ENCODE measurements at places on chromosomes 3 and 15.

- peak; percentile 29 for DNase-seq
Observed at GRCh38 chr3:134799393-134799792, 4.3 kb downstream of the EPHB1 start.

GRCh38 chr15:62138124-62138523 is 27.0 kb downstream of the C2CD4B start:
- DNase-seq: peak; percentile 80

DNA sequence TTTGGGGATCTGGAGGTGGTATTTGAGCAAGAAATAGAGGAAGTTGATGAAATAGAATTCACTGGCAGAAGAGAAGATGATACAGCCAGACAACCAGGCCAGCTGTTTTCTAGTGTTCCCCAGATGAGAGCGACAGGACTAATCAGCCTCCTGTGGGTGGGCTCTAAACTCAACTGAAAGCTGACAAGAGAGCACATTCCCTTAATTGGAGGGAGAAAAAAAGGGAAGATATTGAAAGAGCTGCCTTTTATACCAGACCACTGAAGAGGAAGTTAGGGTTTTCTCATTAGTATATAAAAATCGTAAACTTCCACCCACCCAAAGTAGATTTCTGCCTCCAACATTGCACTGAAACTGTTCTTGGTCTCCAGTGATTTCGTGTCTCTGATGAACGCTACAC is 6.5 kb upstream of the TM4SF19 start:
- DNase-seq: no peak

DNA sequence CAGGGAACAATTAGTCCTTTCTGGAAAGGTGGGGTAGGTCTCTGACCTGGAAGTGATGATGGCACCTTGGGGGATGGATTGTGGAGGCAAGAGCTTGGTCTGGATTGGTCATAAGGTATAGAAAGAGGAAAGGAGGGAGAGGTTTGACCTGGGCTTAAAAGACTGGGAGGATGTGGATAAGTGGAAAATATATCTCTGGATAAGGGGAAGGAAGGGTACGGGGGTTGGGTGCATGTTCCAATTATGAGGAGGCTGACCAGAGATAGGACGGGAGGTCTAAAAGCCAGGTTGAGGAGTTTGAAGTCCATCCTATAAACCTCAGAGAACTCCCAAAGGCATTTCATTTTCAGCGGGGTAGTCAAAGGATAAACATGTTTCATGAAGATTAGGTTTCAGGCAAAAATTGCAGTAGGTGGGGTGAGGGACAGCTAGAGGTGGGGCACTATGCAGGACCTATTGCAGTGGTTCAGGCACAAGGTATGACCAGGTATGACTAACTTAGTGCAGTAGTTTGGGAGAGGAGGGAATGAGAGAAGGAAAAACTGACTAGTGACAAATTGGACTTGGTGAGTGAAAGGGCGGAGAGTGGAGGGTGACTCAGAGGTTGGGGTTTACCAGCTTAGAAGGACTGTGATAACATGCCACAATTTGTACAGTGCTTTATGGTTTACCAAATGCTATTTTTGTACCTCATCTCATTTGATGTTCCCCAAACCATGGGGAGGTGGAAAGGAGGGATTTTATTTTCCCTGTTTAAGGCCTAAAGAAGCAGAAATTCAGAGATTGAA is 10.7 kb downstream of the PDE8A start:
- DNase-seq: peak; percentile 68

GRCh38 chr3:34152656-34153055 is 354.2 kb downstream of the PDCD6IP start:
- no peak for DNase-seq

DNA sequence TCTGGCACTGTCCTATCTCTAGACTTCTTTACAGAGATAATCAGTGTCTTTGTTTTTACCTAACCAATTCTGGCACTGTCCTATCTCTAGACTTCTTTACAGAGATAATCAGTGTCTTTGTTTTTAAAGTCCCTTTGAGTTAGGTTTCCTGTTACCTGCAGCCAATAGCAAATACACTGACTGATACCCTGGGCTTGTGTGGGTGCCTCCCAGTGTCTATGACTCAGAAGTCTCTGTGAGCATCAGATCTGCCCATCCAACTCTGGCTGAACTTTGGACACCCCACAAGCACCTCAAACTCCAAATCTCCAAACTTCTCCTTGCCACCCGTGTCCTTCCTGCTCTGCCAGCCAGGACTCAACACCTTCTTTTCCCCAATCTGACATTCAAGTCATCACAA is 30.4 kb downstream of the SLC41A3 start:
- DNase-seq: no peak

DNA sequence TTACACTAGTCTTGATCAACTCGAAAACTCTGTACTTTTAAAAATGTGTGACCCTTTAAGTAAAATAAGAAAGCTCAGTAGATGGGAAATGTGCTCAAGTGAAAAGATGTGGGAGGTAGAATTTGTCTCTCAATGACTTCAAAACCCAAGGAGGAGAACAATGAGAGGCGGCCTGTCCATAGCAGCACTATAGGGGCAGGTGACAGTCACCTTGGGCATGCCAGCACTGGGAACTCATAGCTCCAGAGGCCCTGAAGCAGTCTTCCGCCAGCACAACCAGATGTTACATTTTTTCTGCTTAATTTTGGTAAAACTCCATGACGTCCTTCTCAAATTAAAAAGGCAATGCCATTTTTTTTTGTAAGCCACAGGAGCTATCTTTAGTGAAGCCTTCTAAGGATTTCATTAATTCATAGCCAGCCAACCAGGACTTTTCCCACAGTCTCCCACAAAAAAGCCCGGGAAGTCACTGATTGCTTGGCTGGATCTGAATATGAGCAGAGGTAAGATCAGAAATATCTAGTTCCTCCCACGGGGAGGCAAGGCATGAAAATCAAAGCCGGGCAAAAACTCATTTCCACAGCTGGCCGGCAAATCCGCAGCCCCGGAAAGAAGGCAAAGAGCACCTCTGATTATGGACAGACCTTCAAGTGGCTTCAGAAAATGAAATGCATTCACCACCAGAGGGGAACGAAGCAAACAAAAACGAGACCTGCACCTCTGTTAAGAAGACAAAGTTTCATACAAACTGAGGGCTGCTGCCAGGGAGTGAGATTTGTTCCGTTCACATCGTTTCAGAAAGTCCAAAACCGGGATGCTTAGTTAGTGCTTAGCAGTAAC is 10.5 kb downstream of the IL17RD start:
- no peak for DNase-seq

DNA sequence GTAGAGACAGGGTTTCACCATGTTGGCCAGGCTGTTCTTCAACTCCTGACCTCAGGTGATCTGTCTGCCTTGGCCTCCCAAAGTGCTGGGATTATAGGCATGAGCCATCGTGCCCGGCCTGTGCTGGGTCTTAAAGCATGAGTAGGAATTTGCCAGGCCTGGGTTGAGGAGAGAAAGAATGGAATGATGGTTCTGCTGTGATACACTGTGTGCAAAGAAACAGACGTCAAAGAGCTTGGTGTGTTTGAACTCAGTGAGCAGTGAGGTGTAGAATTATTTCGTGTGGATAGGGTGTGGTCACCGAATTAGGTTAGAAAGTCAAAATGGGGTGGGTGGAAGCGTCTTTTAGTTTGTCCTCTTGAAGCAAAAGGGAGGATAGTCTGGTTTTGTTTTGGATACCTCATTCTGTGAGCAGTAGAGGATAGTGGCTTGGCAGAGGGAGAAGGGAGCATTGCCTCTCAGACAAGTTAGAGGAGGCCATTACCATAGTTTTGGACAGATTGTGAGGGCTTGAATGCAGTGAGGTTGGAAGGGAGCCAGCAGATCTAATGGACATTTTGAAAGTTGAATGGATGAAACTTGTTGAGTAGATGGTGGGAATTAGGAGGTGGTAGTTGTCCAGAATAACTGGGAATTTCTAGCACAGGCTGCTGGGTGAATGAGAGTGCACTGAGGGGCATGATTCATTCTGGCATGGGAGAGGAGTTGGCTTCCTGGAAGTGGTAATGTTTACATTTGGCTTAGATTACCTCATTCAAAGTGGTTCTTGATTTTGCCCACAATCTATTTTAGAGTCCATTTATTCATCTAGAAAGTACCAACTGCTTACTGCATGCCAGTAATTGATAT is 27.2 kb downstream of the AKAP13 start:
- DNase-seq: peak; percentile 82

DNA sequence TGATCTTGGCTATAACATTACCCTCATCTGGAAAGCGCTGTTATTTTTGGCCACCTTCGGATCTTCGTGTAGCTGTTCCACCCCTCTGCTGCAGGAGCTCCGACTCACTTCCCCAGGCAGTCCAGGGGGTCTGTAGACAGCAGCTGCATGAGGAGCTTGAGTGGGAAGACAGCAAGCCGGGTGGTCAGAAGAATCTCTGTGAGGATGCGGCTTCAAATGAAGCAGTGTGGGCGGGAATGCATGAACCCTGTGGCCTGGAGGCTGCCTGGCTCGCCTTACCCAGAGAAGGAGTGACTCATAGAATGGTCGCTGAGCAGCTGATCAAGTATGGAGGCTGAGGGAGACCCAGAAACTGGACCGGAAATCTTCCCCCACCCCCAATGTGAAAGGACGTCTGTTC is 45.2 kb upstream of the NR2F2 start:
- DNase-seq: peak; percentile 95

GRCh38 chr15:96515371-96515770 is 184.9 kb downstream of the NR2F2 start:
- DNase-seq: no peak

- peak; percentile 42 for DNase-seq
Observed at GRCh38 chr3:13528217-13528867, 20.6 kb upstream of the FBLN2 start.

DNA sequence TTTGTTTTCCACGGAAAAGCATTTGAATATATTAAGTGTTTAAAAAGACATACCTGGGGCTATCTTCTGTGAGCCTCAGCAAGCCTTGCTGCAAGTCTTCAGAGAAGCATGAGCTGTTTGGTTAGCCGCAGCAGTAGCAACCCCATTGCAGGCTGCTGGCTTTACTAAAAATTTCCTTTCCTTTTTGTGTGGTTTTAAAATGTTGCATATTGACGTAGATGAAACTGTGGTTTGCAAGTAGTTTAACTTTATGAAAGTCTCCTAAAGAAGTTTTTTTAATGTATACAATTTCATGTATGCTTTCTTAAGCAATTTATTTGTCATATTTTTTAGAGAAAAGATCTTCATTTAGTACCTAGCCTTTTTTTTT is at the start of gene GPR171:
Gene GPR171 (minus strand): TSS at position 166 of the 370 bp plus-strand sequence. CDS start 3,830 bp downstream, outside the sequence.
- DNase-seq: no peak

- no peak for DNase-seq
Observed at GRCh38 chr3:4748701-4749378, 230.4 kb upstream of the BHLHE40 start.

DNA sequence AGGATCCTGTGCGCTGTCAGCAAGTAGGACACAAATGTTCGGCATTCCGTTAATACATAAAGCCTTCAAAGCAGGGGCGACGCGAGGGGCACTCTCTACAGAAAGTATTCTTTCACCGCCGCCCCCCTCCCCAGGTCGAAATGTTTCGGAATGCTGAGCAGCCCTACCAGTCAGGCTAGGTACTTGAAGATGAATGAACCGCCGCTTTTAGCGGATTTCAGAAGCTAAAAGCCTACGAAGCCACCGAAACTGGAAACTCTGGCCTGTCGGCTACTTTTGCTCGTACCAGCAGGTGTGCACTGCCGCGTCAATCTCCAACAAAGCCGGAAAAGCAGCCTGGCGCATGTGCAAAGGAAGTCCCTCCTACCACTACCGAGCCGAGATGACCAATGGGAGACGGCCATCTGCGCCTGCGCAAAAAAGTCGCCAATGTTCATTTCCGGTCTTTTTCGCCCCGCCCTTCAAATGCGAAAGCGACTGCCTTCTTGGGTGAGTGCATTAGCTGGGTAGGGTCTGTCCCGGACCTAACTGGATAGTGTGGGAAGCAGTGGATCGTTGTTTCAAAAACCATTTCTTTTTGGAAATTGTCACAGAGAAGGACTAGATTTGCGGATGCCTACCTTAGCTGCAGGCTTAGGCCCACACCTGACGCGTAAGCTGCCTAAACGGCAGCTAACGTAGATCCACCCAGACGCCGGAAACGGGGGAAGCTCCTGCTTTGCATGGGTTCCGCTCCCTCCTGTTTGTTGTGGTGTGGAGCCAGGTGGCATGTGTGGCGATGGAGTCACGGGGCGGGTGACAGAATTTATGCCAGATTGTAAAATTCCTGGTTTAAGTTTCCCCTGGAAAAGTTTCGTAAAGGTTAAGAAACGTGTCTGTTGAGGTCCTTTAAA is at the start of gene WDR5B:
Gene WDR5B (minus strand): TSS at position 301 of the 893 bp plus-strand sequence. CDS start 534 bp downstream, outside the sequence.
- DNase-seq: peak; percentile 98

DNA sequence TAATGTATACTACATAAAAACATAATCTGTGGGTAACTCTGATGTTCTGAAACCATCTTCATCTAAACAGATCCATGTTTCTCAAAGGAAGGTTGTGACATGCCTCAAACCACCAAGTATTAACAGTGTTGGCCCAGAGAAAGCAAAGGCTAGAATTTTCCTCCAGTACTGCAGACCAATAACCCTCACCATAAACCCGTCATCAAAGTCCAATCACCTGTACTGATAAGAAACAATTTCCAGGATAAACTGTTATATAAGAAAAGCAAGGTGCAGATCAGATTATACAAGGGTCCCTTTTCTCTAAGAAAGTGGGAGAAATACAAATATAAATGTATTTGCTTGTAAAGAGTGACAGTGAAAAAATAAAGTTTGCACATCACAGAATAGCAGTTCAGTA is 32.3 kb downstream of the TBC1D2B start:
- DNase-seq: no peak

- DNase-seq: no peak
Observed at GRCh38 chr15:76398317-76399104, 61.9 kb downstream of the ISL2 start.

DNA sequence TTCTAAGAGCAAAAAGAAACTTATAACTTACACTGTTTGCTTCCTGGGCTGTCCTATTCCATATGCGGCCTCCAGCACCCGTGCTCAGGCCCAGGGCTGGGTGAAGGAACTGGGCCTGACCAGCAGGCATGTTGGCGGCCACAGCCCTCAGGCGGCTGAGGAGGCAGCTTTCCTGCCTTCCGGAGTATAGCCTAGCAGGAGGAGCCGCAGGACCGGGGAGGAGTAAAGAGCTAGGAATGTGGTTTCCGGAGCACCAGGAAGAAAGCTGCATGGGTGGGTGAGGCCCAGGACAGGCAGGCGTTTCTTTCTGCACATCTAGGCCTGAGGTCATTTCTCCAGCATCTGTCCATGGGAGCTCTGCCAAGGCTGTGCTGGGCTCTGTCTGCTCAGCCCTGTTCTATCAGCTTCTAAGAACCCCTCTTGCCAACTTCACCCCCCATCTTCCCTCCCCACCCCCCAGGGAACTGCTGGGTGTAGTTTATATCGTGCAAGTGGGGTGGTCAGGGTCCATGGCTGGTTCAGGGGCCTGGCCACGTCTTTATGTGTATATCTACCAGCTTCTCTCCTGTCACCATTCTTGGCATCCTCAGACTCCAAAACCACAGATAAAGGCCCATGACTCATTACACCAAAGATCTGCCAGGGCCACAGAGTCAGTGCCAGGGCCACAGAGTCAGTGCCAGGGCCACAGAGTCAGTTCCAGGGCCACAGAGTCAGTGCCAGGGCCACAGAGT is 7.8 kb upstream of the KIF7 start:
- peak; percentile 91 for DNase-seq

GRCh38 chr3:46520531-46520930 is 22.8 kb downstream of the RTP3 start:
- DNase-seq: no peak

- peak; percentile 85 for DNase-seq
Observed at GRCh38 chr3:112074616-112075497, 11.3 kb upstream of the C3orf52 start.
